ENCODE measurements at places on chromosomes 1 and 21. TPM values are rescaled to one million over a fixed set of nuclear protein-coding genes. Genes with fewer than 3 reads are reported as not detected.

DNA sequence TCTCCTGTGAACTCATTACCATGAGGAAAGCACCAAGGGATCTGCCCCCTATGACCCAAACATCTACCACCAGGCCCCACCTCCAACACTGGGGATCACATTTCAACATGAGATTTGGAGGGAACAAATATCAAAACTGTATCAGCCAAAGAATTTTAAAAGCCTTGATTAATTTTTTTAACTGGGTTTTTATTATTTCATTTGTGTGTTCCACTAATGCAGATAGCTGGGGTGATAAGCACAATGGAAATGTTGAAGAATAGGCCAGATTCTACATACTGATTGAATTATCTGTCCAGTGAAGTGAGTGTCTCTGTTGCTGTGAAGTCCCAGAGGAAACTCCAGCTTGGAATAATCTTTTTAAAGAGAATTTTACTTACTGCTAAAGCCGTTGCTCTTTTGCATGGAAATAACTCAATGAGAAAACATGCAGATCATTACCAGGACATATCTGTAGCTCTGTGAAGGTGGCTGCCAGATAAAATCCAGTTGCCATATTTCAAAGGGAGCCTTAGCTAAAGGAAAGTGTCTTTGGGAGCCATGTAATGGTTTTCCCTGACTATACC is 44.4 kb upstream of the DHCR24 start:
- no peak for DNase-seq
- H3K27ac ChIP-seq: no peak overlapping the region
- no peaks in the 10 kb centered on the region for H3K36me3 ChIP-seq

VHLL gene
- polyA plus RNA-seq: not detected

S100A11 gene
- 426 TPM for polyA plus RNA-seq

DNA sequence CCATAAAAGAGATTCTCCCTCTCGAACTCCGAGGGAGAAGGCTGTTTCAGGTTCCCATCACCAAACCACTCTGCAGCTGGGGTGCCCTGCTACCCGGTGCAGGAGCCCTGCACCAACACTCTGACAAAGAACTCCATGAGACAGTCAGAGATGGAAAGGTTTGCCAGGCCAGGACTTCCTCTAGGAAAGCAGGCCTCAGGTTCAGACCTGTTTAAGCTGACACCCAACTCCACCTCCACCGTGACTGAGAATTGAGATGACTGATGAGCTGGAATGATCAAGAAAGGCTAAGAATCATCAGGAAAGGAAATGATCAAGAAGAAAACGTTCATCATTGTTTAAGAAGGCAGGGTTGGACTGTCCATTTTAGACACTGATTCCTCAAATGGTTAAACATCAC is 46.2 kb upstream of the KCNE1 start:
- peaks cover 2% of the 10 kb centered on the region for H3K4me1 ChIP-seq
- DNase-seq: no peak
- no peak overlapping the region for H3K27ac ChIP-seq
- no peaks in the 10 kb centered on the region for H3K36me3 ChIP-seq

DNA sequence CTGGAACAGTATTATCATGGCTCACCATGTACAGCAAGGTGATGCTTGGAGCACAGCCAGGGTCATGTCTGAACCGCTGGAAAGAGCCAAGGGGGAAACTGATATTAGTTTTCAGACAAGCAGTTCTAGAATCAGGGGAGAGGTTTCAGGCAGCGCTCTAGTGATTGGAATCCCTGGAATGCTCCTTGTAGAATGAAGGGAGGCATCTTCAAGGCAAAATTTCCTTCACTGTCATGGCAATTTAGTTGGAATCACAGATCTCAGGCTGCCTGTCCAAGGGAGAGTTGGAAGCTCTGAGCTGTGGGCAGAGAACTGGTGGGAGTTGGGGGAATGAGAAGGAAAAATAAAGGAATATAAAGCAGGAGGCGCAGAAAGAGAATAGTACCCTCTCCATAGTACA is 737.1 kb downstream of the PTPRU start:
- H3K4me1 ChIP-seq: no peaks in the 10 kb centered on the region
- no peaks in the 10 kb centered on the region for H3K36me3 ChIP-seq
- H3K27ac ChIP-seq: no peak overlapping the region
- H3K4me3 ChIP-seq: no peak overlapping the region

- H3K27me3 ChIP-seq: no peaks in the 10 kb centered on the region
- DNase-seq: no peak
- peak overlapping the region; percentile 81 for H3K27ac ChIP-seq
- no peaks in the 10 kb centered on the region for H3K4me1 ChIP-seq
- H3K4me3 ChIP-seq: no peak overlapping the region
Observed at GRCh38 chr1:117632269-117633067, 26.6 kb downstream of the TENT5C start.

TTLL7 gene
- polyA plus RNA-seq: 0.54 TPM

GJA8 gene
- polyA plus RNA-seq: not detected

RORC gene
- polyA plus RNA-seq: 10.8 TPM

AGO4 gene
- polyA plus RNA-seq: 18.4 TPM

DNA sequence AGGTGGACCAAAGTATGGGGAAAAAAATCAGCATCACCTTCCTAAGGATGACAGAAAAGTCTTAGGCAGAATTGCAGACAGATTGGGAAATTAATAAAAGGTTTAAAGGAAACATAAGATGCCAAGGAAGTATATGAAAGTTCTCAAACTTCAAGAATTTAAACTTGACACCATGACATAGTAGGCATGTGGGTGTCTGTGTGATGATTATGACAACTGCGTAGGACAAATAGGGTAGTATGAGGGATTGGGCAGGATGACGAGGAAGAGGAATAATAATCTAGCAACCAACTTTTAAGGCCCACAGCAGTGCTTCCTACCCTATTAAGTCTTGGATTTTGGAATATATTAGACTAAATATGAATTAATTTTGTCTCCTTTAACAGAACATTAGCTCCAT is 52.4 kb downstream of the HNRNPR start:
- no peaks in the 10 kb centered on the region for H3K27me3 ChIP-seq
- no peak overlapping the region for H3K4me3 ChIP-seq
- peaks cover 2% of the 10 kb centered on the region for H3K36me3 ChIP-seq

- H3K4me1 ChIP-seq: no peaks in the 10 kb centered on the region
- H3K27me3 ChIP-seq: no peaks in the 10 kb centered on the region
- no peak overlapping the region for H3K4me3 ChIP-seq
- H3K36me3 ChIP-seq: no peaks in the 10 kb centered on the region
- H3K27ac ChIP-seq: no peak overlapping the region
Observed at GRCh38 chr1:247336390-247336789, 4.7 kb upstream of the ZNF496 start.

GRCh38 chr21:35504277-35504676 is 455.2 kb upstream of the RUNX1 start:
- H3K4me1 ChIP-seq: peaks cover 8% of the 10 kb centered on the region
- no peaks in the 10 kb centered on the region for H3K27me3 ChIP-seq
- no peaks in the 10 kb centered on the region for H3K36me3 ChIP-seq
- H3K27ac ChIP-seq: peak overlapping the region; percentile 64

DNA sequence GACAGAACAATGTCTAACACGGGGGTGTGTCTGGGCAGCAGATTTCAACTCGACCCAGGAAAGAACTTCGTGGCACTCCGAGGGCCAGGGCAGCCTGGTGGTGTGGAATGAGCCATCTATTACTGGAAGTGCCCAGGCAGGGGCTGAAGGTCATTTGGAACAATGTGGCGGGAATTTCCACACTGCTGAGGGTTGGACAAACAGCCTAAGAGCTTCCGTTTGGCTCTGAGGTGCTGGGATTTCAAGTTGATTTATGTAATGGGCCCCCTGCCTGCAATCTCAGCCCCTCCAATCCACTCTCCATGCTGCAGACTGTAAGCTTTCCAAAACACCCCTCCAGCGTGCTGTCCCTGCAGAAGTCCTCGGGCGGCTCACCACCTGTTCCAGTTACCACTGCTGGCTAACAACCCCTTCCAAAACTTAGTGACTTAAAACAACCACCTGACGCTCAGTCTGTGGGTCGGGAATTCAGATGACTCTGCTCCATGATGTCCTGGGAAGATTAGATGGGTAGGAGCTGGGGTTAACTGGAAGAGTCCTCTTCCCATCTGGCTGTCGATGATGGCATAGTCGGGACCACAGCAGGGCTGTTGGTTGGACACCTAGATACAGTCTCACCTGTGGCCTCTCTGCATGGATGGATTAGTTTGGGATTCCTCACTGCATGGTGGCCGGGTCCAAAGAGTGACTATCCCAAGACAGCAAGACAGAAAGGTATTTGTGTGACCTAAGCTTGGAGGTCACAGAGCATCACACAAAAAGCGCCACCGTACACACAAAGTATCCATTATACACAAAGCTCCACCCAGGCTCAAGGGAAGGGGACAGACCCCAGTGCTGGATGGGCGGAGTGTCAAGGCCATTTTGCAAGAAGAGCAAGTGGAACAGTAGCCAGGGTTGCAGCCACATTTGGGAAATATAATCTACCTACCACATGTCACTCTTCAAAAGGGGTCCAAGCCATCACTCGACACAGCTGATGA is 89.7 kb upstream of the IFFO2 start:
- no peak for DNase-seq
- H3K27me3 ChIP-seq: peaks cover 9% of the 10 kb centered on the region
- no peaks in the 10 kb centered on the region for H3K4me1 ChIP-seq
- no peak overlapping the region for H3K27ac ChIP-seq
- no peak overlapping the region for H3K4me3 ChIP-seq
- no peaks in the 10 kb centered on the region for H3K36me3 ChIP-seq

GRCh38 chr1:175222296-175222938 is 29.8 kb upstream of the KIAA0040 start:
- DNase-seq: no peak
- H3K27me3 ChIP-seq: no peaks in the 10 kb centered on the region
- H3K4me3 ChIP-seq: no peak overlapping the region
- no peak overlapping the region for H3K27ac ChIP-seq

DNA sequence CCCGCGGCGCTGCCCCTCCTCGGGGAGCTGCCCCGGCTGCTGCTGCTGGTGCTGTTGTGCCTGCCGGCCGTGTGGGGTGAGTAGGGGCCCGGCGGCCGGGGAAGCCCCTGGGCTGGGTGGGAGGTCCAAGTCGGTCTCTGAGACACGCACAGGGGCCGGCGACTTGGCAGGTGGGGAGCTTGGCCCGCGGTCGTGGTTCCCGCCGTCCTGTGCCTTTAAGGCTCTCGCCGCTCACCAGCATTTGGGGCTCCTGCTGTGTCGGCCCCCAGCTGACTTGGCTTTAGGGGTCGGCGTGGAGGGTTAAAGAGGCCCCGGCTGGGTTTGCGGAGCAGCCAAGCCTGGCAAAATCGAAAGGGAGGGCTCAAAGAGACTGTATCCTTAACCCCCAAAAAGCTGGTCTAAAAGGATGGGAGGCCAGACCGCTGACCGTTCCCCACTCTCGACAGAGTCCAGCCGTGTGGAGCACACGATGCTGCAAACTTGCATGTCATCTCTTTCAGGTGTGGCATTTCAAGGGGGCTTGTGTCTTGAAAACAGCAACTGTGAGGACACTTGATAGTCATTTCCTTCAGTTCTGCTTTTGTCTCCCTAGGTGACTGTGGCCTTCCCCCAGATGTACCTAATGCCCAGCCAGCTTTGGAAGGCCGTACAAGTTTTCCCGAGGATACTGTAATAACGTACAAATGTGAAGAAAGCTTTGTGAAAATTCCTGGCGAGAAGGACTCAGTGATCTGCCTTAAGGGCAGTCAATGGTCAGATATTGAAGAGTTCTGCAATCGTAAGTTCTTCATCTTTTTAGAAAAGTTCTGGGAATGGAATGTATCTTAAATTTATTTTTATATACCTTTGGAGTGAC is 540 bp downstream of the CD55 start:
- no peaks in the 10 kb centered on the region for H3K27me3 ChIP-seq
- peak overlapping the region; percentile 86 for H3K4me3 ChIP-seq
- peak overlapping the region; percentile 82 for H3K27ac ChIP-seq
- no peaks in the 10 kb centered on the region for H3K4me1 ChIP-seq
- H3K36me3 ChIP-seq: peaks cover 6% of the 10 kb centered on the region
- DNase-seq: peak; percentile 34

ANKRD35 gene
- polyA plus RNA-seq: 1.8 TPM

GRCh38 chr21:43866659-43867331 is 1.8 kb downstream of the AGPAT3 start:
- H3K36me3 ChIP-seq: no peaks in the 10 kb centered on the region
- H3K27me3 ChIP-seq: no peaks in the 10 kb centered on the region
- DNase-seq: peak; percentile 92
- peak overlapping the region; percentile 94 for H3K27ac ChIP-seq
- peaks cover 29% of the 10 kb centered on the region for H3K4me1 ChIP-seq
- peak overlapping the region; percentile 91 for H3K4me3 ChIP-seq

GRCh38 chr1:211660718-211661222 is 14.7 kb downstream of the NEK2 start:
- no peak overlapping the region for H3K27ac ChIP-seq
- no peaks in the 10 kb centered on the region for H3K27me3 ChIP-seq
- peaks cover 4% of the 10 kb centered on the region for H3K36me3 ChIP-seq
- no peak overlapping the region for H3K4me3 ChIP-seq
- DNase-seq: no peak

GRCh38 chr1:17696417-17697301 is 58.5 kb upstream of the ACTL8 start:
- H3K27me3 ChIP-seq: no peaks in the 10 kb centered on the region
- H3K27ac ChIP-seq: no peak overlapping the region
- H3K4me1 ChIP-seq: no peaks in the 10 kb centered on the region
- no peak overlapping the region for H3K4me3 ChIP-seq

DNA sequence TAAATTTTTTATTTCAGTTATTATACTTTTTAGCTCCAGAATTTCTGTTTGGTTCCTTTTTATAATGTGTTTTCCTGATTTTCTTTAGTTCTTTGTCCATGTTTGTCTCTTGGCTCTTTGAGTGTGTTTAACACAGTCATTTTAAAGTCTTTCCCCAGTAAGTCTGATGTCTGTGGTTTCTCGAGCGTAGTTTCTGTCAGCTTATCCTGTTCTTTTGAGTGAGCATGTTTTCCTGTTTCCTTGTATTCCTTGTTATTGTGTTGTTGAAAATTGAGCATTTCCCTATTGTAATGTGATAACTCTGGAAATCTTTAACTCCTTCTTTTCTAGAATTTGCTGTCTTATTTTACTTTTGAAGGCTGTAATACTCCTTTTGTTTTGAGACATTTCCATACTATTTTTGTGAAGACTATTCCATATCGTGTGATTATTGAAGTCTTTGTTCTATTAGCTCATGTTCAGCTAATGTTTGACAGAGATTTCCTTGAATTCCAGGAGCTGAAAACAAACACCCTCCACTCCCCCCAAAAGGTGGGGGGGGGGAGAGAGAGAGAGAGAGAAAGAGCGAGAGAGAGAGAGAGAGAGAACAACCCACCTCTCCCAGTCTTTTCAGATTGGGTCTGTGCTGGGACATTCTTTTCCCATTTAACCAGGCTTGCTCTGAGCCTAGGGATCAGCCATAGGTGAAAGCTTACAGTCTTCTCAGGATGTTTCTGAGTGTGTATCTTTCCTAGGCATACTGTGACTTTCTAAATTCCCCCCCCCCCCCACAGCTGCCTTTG is 38.3 kb downstream of the SDCCAG8 start:
- no peaks in the 10 kb centered on the region for H3K27me3 ChIP-seq
- peaks cover 3% of the 10 kb centered on the region for H3K36me3 ChIP-seq
- no peak overlapping the region for H3K27ac ChIP-seq

GRCh38 chr1:76351655-76352054 is 277.1 kb downstream of the ST6GALNAC3 start:
- no peak overlapping the region for H3K27ac ChIP-seq
- no peak overlapping the region for H3K4me3 ChIP-seq
- H3K36me3 ChIP-seq: no peaks in the 10 kb centered on the region

- no peaks in the 10 kb centered on the region for H3K27me3 ChIP-seq
- no peak overlapping the region for H3K27ac ChIP-seq
- no peaks in the 10 kb centered on the region for H3K36me3 ChIP-seq
- no peak overlapping the region for H3K4me3 ChIP-seq
Observed at GRCh38 chr1:232521660-232522059, 108.3 kb downstream of the SIPA1L2 start.

CYP4A11 gene
- polyA plus RNA-seq: 0.16 TPM

- no peaks in the 10 kb centered on the region for H3K27me3 ChIP-seq
- H3K27ac ChIP-seq: no peak overlapping the region
- H3K36me3 ChIP-seq: no peaks in the 10 kb centered on the region
- H3K4me3 ChIP-seq: no peak overlapping the region
- H3K4me1 ChIP-seq: no peaks in the 10 kb centered on the region
- DNase-seq: no peak
Observed at GRCh38 chr1:183454377-183454776, 17.9 kb upstream of the SMG7 start.
